ENCODE measurements at places on chromosomes 13 and 19.

- no peak for DNase-seq
These were observed 1.0 kb downstream of the GRIK5 start for GRCh38 chr19:42068756-42069571.

DNA sequence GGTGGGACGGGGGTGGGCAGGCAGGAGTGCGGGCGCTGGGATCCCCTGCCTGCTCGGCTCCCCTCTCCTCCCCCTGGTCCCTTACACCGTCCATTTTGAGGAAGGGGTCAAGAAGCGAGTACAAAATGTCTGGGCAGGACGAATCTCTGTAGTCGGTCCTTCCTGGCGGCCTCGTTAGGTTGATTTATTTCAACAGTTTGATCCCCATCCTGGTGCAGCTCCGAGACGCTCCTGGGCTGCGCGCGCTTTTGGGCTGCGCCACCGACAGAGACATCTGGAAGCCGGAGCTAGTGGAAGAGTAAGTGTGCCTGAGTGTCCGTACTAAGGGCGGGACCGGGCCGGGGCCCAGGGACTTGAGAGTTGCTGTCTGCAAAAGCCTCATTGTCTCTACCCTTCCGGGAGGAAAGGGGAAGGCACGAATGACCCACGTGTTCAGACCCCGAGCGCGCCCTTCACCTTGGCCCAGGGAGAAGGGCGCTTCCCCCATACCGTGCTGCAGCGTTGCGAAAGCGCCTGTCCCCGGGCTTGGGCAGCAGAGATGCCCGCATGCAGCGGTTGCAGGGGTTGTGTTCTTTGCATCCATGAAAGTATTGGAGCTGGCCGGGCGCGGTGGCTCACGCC is 1.8 kb downstream of the ZNF114 start:
- no peak for DNase-seq

DNA sequence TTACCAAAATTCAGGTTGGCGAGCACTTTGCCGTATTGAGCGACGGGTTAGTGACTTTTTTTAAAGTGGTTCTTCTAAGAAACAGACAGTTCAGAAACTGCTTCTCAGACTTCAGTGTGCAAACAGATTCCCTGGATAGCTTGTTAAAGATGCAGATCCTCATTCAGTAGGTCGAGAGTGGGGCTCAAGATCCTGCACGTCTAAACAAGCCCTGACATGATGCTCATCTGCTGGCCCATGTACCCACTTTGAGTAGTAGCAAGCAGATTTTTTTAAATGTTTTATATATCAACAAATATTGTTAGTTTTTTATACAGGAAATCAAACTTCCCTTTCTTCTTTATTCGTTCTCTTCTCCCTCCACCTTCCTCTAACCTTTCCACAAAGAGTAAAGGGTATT is 7.3 kb downstream of the METTL21C start:
- no peak for DNase-seq

GRCh38 chr13:113670541-113670940 is 3.5 kb downstream of the GRK1 start:
- no peak for DNase-seq

- DNase-seq, result no peak
These were observed 26.4 kb upstream of the DPP9 start for GRCh38 chr19:4749870-4750590.

- DNase-seq, result no peak
These were observed 10.5 kb upstream of the ELL start for GRCh38 chr19:18532168-18532890.

GRCh38 chr13:106010836-106011235 is 524.6 kb downstream of the EFNB2 start:
- DNase-seq, result no peak

All from stimulated activated CD8-positive, alpha-beta memory T cell treated with anti-CD3 and anti-CD28 coated beads, Interleukin-15, amount 100 ng/mL, for 48 hours (primary cell).